ENCODE measurements at places on chromosomes 1 and 21.

- no peak for DNase-seq
These were observed 38.9 kb upstream of the ZBTB18 start for GRCh38 chr1:244012202-244012601.

DNA sequence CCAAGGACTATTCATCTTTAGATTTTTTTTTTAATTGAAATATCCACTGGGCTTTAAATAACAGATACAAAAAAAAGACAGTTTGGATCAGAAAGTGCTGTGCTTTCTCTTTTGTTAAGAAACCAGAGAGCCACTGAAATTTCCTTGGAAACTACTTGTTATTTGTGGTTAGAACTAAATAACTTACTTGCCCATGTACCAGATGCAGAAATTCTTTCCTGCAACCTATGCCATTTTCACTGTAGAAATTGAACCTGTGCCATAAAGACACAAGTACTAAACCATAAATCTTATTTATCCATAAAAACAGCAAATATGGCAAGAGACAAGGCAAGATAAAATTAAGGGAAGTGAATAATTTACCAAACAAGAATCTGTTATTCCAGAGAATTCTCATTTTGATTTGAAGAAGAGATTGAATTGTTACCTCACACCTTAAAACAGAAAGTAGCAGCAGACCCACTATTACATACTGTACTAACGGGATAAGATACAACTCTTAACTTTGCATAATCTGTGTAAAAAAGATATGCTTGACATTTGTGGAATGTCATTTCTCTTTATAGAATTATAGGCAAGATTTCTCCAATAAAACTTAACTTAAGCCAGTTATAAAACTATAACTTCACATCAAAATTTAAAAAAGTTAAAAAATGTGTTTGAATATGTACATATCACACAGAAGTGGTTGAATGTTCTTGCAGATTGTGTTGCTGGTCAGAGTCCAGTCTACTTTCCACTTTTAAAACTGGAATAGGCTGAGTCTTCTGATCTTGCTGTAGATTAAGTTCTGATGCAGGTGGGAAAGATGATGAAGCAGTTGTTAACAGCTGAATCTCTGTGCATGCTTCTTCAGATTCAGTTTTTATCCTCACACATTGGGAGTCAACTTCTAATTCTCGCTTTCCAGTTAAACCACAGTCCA is 6.3 kb upstream of the PHTF1 start:
- DNase-seq: no peak

- DNase-seq: no peak
These were observed 489.3 kb downstream of the SIPA1L2 start for GRCh38 chr1:232140419-232141166.

GRCh38 chr1:217117973-217118465 is 394.8 kb upstream of the ESRRG start:
- no peak for DNase-seq

GRCh38 chr21:45454926-45455673 is 50.1 kb downstream of the COL18A1 start:
- peak; percentile 79 for DNase-seq

- DNase-seq: no peak
These were observed 9.4 kb downstream of the IPO9 start for GRCh38 chr1:201838381-201838780.

- peak; percentile 69 for DNase-seq
These were observed 57.6 kb upstream of the CD34 start for GRCh38 chr1:207968521-207969009.

DNA sequence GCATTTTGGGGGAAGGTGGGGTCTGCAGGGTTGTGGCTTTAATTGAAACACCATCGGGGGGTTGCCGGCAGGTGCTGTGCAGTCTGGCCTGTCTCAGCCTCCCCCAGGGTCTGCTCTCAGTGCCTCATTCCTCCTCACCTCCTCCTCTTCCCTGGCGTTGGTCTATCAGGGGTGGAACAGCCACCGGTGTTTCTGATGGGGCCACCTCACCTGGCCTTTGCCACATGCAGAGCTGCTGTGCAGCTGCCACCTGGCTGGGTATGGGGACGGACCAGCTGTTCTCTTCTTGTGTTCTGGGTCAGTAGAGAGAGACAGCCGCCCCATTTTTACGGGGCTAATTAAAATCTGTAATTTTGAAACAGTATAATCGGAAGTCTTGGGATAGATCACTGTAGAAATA is 53.9 kb downstream of the SPSB1 start:
- no peak for DNase-seq

- no peak for DNase-seq
These were observed 387.8 kb downstream of the OMA1 start for GRCh38 chr1:58158506-58159433.

DNA sequence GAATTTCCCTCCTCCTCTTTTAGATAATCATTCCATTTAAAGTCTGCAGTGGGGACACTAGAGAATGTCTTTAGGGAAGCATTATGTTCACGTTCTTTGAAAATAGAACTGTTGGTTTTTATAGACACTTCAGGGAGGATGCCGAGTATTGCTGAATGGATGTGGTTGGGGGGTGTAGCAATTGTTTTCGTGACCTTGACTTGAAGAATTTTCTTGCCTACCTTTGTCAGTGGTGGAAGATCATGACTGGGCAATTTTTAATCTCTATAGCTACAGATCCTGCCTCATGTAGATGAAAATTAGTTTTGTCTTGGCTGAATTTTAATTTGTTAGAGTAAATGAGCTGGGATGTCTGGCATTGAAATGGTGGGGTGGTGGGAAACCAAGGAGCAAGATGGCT is 3.8 kb downstream of the SMG7 start:
- no peak for DNase-seq

- DNase-seq: peak; percentile 9
These were observed 1.7 kb downstream of the COP1 start for GRCh38 chr1:176205332-176205914.

GRCh38 chr21:39630827-39631226 is 18.1 kb downstream of the B3GALT5 start:
- no peak for DNase-seq

DNA sequence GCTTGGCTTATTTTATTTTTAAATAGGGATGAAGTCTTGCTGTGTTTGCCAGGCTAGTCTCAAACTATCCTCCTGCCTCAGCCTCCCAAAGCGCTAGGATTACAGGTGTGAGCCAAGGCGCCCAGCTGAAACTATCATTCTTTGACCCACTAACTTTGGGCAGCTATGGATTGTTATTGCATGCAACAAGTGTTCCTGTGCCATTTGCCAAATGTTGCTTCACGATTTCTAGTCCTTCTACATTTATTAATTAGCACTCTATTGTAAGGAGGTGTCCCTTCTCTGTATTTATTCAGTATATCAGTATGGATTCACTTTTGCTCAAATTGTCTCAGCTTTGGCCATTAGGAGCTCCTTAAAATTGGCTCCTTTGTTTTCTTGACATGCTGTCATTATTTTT is 36.4 kb downstream of the YTHDF2 start:
- no peak for DNase-seq

- DNase-seq: no peak
These were observed 83.2 kb downstream of the CAMK2N1 start for GRCh38 chr1:20402585-20403422.

GRCh38 chr21:33268393-33268736 is 2.2 kb downstream of the IL10RB start:
- no peak for DNase-seq

DNA sequence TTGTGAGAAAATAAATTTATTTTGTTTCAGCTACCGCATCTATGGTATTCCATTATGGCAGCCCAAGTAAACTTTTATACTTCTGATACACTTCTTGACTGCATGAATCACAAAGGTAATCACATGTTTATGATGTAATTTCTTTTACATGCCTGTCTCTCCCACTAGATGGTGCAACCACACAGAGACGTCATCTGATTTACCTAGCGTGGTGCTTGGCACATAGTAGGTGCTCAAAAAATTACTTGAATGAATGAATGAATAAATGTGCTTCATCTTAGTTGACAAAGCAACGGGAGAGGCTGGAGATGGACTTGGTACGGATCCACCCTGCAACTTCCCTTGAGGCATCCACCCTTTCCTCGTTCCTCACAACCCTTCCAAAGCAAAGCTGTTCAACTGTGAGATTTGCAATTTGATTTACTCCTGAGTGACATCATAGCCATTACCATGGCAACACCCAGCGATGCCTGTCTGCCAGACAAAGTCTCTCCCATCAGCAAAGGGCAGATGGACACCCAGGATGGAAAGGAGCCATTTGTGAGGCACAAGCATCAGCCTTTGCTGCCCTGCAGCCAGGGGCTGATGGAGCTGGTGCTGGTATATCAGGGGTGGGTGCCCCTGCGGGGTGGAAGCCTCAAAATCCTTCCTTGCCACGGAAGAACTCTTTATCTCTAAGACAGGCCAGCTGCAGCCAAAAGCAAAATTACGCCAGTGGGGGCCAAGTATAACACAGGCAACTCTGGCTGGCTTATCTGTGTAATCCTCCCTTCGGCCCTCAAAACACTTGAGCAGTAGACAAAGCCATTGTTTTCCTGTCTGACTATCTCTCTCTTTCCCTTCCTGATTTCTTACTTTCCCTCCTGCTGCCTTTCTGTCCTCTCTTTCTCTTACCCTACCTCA is 18.9 kb upstream of the VWA5B1 start:
- peak; percentile 61 for DNase-seq

DNA sequence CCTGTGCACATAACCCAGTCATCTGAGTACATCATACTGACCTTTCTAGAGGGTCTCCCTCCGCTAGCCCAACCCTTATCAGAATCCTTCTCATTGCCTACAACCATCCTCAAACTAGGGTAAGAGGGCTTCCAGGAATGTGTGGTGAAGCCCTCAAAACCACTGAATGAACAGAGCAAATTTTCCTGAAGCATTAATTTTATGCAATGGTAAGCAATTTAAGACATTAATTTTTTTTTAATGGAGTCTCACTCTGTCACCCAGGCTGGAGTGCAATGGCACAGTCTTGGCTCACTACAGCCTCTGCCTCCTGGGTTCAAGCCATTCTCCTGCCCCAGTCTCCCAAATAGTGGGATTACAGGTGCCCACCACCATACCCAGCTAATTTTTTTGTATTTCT is 86.1 kb upstream of the ZNF281 start:
- DNase-seq: no peak

DNA sequence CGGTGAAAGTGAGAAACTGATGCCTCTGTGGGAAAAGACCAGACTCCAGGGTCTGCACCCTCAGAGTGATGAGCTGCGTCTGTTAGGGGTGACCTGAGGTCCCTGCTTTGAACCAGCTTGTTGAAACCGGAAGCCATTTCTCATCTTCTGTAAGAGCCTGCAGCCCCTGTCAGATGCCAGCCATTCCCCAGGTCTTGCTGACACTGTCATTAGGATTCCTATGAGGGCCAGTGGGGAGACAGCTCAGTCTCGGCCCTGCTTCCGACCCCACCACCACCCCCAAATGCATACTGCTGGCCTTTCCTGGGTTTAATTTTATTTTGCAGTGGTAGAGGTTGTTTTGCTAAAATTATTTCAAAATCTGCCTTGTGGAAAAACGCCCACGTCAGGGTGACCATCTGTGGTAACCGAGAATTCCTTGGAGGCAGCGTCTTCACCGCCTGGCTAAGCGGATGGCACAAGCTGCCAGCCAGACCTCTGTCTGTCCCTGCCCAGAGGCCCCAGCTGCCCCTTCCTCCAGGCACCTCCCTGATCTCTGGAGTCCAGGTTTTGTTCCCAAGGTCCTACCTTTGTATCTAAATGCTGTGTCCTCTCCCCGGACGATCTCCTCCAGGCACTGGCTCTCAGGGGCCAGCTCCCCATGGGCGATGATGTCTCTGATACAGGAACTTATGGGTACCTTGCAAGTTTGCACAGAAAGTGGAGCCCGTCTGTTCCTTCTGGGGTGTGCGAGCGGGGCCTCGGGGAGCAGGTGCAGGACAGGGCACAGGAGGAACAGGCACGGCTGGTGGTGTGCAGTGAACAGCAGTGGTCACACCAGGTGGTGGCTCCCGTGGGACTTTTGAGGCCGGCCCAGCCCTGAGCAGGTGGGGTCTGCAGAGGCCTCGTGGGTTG is 49.9 kb downstream of the PRKCZ start:
- no peak for DNase-seq

- peak; percentile 71 for DNase-seq
These were observed 96.3 kb upstream of the KLHDC7A start for GRCh38 chr1:18384471-18384870.

GRCh38 chr1:100584761-100585745 is 47.1 kb downstream of the GPR88 start:
- DNase-seq: no peak

DNA sequence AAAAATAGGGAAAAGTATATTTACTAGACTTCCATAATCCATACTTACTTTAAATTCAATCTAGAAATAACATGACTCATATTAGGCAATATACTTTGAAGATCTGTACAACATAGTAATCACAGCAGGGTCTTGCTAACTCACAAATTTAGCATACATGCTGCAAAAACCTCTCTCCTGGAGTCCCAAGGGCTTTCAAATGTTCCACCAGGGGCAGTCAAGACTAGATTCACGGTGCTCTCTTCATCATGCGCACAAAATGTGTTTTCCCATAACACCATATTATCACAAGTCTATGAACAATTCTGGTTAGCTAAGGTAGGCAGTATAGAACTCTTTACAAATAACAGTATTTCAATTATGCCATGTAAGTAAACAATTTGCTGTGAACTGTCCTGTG is 45.8 kb downstream of the SSX2IP start:
- DNase-seq: no peak

DNA sequence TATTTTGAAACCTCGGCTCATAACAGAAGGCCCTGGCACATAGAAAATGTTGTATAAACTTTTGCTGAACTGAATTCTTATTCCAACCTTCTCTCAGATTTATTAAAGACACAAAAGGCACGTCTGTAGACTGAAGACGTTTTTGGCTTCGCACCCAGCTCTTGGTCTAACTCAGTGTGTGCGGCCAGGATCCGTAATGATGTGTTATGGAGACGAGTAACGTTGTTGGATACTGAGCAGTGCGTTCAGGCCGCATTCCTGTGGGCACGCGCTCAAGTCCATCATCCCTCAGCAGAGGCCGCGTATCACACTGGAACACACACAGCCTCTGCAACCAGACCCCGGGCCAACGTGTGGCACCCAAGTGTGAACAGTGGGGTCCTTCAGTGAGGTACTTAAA is 154.8 kb upstream of the RAB4A start:
- DNase-seq: peak; percentile 99

- DNase-seq: no peak
These were observed 144.4 kb upstream of the NRIP1 start for GRCh38 chr21:15209224-15209623.

GRCh38 chr1:16354619-16355018 is 2.3 kb upstream of the FBXO42 start:
- DNase-seq: no peak

DNA sequence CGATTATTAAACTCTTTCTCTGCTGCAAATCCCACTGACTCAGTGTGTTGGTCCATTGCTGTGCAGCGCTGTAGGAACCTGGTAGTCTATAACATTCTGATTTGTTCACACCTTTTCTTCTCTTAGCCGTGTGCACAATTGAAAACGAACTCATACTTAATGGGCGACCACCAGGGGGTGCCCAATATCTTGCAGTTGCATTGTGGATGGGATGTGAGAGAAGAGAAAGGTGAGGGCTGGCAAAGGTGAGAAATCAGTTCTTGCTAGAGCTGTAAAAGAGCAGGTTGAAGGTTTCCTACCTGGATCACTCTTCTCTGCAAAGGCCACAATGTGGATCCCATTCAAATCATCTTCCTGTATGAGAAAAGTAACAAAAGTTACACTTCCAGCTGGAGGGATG is 51.0 kb downstream of the CASQ2 start:
- peak; percentile 48 for DNase-seq
